Fibroblast of skin of back (primary cell): ENCODE measurements at places on chromosomes 16 and 17.

DNA sequence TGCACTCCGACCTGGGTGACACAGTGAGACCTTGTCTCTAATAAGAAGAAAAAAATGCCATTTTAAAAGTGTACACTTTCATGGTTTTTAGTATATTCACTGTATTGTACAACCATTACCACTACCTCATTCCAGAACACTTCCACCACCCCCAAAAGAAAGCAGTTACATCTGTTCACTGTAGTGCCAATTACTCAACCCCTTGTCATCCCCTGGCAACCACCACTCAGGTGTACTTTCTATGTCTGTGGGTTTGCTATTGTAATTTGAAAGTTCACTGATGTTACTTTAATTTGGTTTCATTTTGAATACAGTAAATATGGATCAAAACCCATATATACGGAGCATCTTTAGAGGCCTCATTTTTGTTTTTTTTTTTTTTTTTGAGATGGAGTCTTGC is 6.1 kb downstream of the ZG16 start:
- DNase-seq, result no peak

GRCh38 chr16:55955424-55955823 is 80.3 kb upstream of the CES5A start:
- no peak for DNase-seq

DNA sequence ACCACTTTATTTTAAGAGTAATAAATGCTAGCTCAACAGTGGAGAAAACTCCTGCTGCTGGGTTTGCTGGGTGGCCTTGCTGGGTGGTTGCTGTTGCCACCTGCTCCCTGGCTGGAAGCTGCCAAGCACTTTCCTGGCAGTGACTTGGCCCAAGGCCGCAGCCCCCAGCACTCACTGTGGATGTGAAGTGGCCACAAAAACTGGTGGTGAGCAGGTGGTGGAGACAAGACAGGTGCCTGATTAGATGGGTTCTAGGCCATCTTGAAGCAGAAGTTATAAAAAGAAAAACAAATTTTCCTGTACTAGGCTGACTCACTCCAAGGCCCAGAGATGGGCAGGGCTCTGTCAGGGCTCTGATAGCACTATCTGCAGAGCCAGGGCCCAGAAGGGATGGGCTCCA is 224.7 kb upstream of the NLRP1 start:
- DNase-seq, result no peak

GRCh38 chr16:61797961-61798507 is 238.2 kb downstream of the CDH8 start:
- peak; percentile 51 for DNase-seq

DNA sequence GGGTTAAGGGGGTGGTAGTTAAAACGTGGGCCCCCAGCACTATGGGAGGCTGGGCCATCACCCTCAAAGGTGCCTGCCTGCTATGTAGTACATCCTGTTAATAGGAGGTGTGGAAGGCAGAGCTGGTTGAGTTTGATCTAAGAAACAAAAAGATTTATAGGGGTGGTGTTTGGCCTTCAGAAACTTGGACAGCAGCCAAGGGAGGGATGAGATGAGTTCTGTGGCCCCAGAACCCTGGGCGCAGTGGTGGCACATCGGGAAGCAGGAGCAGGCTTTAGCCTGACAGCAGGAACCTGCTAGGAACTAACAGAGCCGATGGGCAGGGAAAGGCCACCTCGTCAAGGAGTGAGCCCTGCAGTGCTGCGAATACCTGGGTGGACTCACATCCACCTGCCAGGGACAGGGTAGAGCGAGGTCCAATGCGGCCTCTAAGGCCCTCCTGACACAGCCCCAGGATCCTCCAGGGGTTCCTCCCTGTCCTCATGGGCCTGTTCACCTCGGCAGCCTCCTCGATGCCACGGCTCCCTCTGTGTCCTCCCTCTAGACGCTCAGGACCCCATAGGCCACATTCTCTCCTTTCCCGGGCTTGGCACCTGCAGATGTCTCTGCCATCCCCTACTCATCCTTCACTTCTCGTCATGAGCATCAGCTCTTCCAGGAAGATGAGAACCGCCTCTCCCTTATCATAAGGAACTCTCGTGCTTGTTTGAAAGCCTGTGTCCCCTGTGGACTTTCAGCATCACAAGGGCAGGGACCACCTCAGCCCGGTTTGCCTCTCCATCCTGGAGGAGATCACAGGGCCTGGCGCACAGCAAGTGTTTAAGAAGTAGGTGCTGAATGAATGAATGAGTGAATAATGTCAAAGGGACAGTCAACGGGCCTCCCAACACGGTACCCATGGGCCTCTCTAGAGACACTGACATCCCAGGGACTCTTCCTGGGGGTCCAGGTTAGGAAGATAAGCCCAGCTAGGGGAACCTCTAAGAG is 103.5 kb upstream of the TNRC6C start:
- no peak for DNase-seq

DNA sequence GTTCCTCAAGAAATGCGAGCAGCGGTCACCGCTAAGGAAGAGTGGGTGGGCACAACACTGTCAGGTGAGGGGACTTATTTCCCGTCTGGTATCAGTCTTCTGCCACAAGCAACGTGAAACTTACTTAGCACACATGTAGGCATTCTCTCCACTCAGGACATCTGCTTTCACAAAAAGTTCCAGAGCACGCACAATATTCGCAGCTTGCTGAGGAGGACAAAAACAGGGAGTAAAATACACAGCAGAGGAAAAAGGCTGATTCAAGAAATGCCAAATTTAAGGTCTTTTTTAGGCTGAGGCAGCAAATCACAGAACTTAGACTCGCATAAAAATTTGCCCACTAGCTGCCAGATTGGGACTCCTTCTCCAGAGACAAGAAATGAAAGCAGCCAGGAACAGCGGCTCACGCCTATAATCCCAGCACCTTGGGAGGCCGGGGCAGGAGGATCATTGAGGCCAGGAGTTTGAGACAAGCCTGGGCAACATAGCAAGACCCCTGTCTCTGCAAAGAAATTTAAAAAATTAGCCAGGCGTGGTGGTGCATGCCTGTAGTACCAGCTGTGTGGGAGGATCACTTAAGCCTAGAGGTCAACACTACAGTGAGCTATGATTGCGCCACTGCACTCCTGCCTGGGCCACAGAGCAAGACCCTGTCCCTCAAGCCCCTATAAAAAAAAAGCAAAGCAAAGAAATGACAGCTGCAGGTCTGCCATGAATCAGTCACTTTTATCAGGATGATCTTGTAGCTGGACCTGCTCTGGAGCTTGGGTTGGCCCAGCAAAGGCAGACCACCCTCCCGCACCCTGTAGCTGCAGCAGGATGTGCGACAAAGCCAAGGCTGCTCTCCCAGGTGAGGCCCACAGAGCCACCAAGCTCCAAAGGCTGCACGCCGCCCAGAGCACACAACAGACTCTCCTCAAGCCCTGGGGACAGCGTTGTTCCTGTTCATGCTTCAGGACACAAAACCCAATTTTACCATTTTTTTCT is 20.5 kb downstream of the USP36 start:
- no peak for DNase-seq

DNA sequence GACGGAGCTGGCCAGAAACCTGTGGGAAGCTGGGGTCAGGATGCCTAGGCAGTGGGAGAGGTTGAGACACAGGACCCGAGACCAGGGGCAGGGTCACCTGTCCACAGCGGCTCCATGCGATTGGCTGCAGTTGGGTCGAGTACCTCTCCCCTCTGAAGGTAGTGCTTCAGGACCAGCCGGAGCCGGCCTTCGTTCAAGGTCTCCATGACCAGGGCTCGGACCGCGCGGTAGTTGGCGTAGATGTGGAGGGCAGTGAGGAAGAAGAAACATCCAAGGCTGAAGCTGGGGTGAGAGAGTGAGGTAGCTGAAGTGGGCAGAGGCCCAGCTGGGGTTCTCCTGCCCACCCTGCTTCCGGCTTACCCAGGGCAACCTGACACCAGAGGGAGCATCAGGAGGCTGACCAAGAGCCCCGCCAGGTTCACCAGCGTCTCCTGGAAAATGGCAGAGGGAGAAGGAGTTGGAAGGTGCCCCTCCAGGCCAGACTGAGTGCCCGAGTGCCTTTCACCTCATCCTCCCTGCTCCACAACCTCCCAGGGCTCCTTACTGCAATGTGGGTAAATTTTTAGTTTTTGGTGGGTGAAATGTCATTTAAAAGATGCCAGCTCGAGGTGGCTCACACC is 10.7 kb downstream of the SLC5A2 start:
- DNase-seq, result no peak
